ENCODE measurements at places on chromosomes 6 and 20.

DNA sequence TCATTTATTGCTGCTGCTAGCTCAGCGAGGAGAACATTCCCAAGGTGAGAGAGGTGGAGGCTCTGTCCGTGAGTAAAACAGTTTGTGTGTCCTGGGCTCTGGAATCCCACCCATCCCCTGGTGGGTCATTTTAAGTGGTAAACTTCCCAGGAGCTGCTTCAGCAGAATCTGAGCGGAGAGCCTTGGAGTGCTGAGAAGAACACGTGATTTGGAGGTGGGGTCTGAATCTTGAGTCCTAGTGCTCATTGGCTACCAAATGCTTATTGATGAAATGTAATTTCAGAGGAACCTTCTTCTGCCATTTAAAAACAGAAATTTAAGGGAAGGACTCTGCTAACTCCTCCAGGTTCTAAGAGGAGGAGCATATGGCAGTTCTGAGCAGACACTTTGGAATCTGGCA, 132.4 kb downstream of the CDH26 start:
- DNase-seq, result no peak

DNA sequence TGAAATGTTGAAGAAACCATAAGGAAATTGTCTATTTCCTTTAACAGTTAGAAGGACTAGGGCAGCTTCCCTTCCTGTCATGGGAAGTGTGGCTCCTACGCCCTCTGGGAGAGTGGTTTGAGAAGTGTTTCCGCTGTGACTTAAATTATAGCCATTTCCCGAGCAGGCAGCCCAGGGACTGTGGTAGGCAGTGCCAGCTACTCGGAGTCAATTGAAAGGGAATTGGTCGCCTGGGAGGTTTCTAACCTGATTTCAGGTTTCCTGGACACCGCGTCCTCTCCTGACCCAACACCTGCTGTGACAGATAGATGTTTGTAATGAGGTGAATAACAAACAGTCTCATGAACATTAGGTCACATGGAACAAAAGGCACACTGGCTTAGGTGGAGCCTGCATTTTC, 256.1 kb upstream of the PLCB4 start:
- no peak for DNase-seq

- no peak for DNase-seq
Measured at GRCh38 chr6:52990342-52990741, 4.7 kb downstream of the GSTA4 start.

GRCh38 chr6:145155873-145156782, 579.2 kb downstream of the EPM2A start:
- no peak for DNase-seq

GRCh38 chr20:64183313-64183712, 19.1 kb downstream of the MYT1 start:
- no peak for DNase-seq

DNA sequence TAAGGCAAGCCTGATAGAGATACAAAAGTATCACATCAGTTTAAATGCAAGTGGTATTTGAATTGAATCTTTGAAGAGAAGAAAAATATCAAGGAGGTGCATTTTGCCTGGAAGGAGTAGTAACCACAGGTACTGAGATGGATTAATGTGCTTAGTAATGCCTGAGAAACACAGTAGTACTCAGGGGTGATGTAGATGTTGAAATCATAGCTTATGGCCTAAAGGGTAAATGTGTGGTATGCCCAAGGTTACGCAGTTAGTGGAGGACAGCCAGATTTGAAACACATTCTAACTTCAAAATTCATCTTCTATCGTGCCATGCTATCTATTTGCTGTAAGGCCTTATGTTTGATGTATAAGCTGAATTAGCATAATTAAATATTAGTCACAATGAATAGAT, 55.9 kb downstream of the STXBP5 start:
- DNase-seq, result no peak

- DNase-seq, result no peak
Measured at GRCh38 chr6:127877231-127877630, 23.6 kb downstream of the THEMIS start.

- DNase-seq, result no peak
Measured at GRCh38 chr6:158595223-158595622, 35.3 kb downstream of the TMEM181 start.

- DNase-seq, result no peak
Measured at GRCh38 chr20:55216525-55217242, 741.3 kb downstream of the DOK5 start.

- DNase-seq, result no peak
Measured at GRCh38 chr6:134636186-134636799, 313.6 kb downstream of the ALDH8A1 start.

GRCh38 chr6:139239064-139239463, 52.7 kb downstream of the TXLNB start:
- no peak for DNase-seq

- no peak for DNase-seq
Measured at GRCh38 chr20:49104365-49104648, 58.2 kb downstream of the CSE1L start.

- DNase-seq, result no peak
Measured at GRCh38 chr6:13535306-13535705, 39.1 kb upstream of the SIRT5 start.

- no peak for DNase-seq
Measured at GRCh38 chr6:15239616-15240364, 6.1 kb upstream of the JARID2 start.

- DNase-seq, result no peak
Measured at GRCh38 chr6:118252474-118252873, 295.6 kb upstream of the PLN start.

DNA sequence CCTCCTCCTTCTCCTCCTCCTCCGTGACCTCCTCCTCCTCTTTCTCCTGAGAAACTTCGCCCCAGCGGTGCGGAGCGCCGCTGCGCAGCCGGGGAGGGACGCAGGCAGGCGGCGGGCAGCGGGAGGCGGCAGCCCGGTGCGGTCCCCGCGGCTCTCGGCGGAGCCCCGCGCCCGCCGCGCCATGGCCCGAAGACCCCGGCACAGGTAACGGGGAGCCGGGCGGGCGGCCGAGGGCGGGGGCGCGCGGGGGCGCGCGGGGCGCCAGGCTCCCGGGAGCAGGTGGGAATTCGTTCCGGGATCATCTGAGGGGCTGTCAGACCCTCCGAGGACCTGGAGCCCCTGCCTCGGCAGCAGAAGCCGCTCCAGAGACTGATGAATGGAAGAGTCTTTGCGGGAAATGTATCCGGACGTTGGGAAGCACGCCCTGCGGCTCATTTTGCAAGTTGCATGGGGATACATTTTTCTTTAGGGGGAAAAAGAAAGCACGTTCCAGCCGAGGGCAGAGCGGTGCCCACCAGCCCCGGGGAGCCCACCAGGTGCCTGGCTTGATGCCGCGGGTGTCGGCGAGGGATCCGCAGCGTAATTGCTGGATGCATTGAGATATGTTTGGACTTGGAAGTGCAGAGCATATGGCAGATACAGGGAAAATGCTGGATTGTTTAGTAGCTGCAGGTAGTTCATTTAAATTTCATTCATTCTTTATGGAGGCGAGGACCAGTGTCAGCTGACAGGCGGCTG, 394 bp downstream of the MYB start:
- DNase-seq, result no peak

- no peak for DNase-seq
Measured at GRCh38 chr6:46584586-46584985, 68.0 kb downstream of the CYP39A1 start.

DNA sequence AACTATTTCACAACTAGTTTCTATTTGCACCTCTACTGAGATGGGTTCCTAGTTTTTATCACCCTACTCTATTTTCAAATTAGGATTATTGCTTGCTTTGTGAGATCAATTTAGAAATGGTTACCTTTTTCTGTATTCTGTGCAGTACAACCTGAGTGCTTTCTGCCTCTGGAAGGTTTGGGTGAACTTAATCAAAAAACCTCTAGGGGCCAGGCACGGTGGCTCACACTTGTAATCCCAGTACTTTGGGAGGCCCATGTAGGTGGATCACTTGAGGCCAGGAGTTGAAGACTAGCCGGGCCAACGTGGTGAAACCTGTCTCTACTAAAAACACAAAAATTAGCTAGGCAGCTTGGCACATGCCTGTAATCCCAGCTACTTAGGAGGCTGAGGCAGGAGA, 63.3 kb downstream of the SCAF8 start:
- no peak for DNase-seq

DNA sequence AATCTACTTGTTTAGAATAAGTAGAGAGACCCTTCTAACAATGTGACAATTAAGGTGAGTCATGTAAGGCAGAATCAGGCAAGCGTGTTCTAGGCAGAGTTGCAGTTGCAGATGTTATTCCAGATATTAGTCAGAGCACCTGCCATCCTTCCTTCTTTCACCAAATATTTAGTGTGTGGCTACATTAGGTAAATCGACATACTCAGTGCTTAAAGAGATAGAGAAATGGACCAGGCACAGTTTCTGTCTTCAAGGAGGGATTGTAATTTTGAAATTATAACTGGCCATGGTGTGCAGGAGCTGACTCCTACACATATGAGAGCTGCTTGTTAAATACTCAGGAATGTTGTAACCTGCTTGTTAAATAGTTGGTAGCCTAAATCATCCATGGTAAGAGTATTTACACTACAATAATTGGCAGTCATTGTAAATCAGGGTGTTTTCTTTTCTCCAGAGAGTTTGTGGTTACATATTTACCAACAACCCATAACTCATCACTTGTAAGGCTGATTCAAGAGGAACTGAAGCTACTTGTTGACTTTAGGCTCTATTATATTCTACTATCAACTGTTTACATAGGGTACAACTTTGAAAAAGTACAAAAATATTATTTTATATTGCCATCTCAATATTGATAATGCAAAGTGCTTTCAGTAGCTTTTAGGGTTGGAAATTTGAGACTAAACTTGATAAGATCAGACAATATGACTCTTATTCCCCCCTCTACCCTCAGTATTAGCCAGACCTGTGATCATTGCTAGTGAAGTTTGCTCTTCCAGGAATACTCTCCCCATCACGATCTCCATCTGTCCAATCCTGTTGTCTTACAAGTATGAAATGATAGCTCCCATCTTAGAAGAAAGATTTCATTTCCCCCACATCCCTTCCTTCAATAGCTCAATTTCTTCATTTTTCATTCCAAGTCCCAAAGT, 607.1 kb downstream of the COL12A1 start:
- no peak for DNase-seq

DNA sequence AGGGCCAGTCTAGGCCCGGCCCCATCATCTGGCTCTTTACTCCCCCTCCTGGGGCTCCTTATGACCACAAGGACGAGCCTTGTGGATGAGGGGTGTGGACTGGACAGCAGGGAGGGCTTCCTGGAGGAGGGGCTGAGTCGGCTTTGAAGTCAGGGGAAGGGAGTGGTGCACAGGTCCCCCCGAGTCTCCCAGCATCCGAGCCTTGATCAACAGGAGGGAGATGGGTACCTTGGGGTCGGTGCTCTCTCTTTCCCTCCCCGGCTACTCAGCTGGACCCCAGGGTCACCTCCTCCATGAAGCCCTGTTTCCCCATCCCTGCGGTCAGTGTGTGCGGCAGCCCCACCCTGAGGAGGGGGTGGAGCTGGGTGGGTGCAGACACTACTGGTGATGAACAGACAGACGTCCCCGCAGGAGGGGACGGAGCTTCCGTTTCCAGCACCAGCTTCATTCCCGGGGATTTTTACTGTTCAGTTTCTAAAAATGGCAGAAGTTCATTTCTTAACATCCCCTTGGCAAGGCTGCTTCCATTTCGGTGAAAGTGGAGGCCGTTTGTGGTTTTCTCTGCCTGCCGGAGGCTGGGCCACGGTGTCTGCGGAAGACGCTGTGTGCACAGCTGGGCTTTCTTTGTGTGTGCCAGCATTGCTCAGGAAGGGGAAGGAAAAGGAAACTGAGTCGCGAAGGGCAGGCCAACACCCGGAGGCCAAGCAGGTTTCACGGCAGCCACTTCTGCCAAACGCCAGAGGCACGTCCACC, 19.6 kb downstream of the NTSR1 start:
- DNase-seq, result no peak

DNA sequence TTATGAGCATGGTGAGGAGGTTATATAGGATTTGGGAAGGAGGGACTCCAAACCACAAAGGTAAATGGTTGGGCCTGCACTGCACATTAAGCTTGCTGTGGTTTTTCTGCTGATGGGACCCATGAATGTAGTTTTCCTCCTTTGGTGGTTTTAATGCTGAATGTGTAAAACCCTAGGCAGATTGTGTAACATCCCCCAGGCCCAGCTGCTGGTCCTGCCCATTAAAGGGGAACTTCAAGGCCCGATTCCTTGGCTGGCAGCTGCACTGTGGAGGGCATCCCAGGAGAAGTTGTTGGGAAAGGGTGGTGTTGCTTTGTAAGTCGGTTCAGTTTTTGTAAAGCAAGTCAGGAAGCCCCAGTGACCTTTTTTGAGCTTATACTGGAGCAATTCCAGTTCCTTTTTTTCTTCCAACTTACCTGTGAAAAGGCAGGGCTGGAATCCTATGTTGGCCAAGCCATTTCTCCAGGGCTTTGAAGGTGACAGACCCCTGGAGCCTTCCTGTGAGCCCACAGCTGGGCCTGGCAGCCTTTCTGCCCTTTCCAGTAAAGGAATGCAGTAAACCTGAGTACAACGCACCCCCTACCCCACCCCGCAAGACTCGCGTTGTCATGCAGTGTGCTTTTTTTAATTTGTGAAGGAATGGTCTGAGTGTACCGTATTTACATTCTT, 43.1 kb upstream of the NAA20 start:
- DNase-seq, result no peak

DNA sequence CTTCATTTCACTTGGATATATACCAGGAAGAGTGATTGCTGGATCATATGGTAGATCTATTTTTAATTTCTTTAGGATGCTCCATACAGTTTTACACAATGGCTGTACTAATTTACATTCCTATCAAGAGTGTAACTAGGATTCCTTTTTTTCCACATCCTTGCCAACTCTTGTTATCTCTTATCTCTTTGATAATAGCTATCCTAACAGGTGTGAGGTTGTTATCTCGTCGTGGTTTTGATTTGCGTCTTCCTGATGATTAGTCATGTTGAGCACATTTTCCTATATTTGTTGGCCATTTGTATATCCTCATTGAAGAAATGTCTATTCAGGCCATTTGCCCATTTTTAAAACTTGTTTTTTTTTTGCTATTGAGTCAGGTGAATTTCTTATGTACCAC, 552.4 kb downstream of the RFPL4B start:
- no peak for DNase-seq

GRCh38 chr6:138692058-138692977, 81.3 kb upstream of the CCDC28A start:
- DNase-seq, result no peak

DNA sequence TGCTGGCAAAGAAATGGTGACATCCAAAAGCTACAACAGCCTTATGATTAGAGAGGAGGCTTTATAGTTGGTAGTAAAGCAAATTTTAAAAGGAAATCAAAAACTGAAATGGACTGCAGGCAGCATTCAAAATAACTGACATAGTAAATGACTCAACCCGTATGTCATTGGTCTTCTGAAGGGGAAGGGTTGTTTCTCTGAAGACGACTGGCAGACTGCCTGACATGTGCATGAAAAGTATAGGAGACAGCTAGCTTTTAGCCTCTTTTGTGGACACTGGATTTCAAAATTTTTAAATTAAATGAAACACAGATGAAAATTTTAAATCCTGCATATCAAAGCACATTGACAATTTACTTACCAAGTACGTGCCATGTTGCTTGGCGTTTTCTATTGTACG, 90.7 kb downstream of the TRMT6 start:
- DNase-seq, result no peak

Data from activated CD4-positive, alpha-beta T cell treated with anti-CD3 and anti-CD28 coated beads, Interleukin-2, amount 50 U/mL, for 24 hours (primary cell).